ENCODE measurements at places on chromosomes 1 and 21. TPM values are rescaled to one million over a fixed set of nuclear protein-coding genes. Genes with fewer than 3 reads are reported as not detected.
A peak's percentile ranks its signal among the peaks of the same experiment; 100 is the strongest.

- DNase-seq: no peak
Observed at GRCh38 chr21:33168886-33169285, 60.9 kb upstream of the IFNAR2 start.

GRCh38 chr1:179550746-179551682 lies 24.7 kb downstream of the NPHS2 start:
- no peak for DNase-seq

GRCh38 chr1:9121496-9122409 lies 7.1 kb downstream of the GPR157 start:
- DNase-seq: peak; percentile 57

GRCh38 chr1:24984800-24985522 lies 54.9 kb upstream of the RUNX3 start:
- DNase-seq: peak; percentile 40

Gene CDA
- not detected for total RNA-seq

Measured in CD4-positive, alpha-beta memory T cell (primary cell).